T-cell (primary cell): ENCODE measurements at places on chromosomes 3 and 15.

DNA sequence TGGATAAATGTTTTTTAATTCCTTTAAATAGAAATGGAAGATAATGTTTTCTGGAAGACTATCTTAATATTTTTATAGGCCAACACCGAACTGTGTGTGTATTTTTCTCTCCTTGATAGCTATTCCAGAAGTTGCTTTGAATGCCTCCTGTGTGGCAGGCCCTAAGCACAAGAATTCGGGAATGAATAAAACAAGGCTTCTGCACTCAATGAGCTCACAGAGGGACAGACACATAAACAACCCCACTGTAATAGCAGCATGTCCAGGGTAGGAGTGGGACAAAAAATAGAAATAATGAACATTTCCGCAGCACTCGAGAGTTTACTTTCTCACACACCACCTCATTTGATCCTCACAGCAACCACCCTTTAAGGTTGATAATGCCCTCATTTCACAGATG lies 18.0 kb downstream of the SRGAP3 start:
- DNase-seq: no peak

DNA sequence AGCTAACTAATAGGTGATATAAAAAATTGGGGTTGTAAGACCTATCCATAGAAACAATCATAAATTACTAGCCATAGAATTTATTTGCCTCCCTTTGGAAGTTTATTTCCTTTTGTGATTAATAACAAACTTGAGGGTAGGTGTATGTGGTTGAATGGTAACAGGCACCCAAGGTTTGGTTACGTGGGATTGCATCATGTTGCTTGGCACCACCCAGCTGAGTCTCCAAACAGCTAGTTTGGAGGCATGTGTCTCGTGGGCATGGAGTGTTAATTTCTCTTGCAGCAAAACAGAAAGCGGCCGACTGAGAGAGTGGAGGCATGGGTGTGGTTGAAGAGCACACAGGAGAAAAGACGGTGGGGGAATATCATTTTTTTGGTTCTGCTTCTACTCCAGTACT lies 441.4 kb downstream of the CNTN4 start:
- DNase-seq: no peak

DNA sequence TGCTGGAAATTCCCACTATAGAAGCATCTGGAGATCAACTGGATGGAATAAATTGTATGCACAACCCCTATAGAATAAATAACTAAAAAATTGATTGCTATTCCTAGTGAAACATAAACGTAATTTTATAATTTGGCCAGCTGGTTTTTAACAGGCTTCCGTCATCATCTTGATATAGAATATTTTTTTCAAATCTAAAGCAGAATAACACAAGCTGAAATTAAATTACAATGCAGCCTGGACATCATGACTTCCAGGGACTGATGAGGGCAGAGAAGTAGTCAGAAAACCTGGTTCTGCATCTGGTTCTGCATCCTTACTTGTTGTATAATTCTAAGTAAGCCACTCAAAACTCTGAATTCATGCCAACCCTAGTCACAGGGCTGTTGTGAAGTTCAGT lies 146.1 kb downstream of the MEX3B start:
- no peak for DNase-seq

GRCh38 chr3:151935446-151935845 lies 62.0 kb downstream of the SUCNR1 start:
- DNase-seq: no peak

- DNase-seq: no peak
Measured at GRCh38 chr15:79901958-79902357, 5.1 kb upstream of the MTHFS start.

GRCh38 chr3:183149915-183150750 lies 12.4 kb downstream of the LAMP3 start:
- no peak for DNase-seq

DNA sequence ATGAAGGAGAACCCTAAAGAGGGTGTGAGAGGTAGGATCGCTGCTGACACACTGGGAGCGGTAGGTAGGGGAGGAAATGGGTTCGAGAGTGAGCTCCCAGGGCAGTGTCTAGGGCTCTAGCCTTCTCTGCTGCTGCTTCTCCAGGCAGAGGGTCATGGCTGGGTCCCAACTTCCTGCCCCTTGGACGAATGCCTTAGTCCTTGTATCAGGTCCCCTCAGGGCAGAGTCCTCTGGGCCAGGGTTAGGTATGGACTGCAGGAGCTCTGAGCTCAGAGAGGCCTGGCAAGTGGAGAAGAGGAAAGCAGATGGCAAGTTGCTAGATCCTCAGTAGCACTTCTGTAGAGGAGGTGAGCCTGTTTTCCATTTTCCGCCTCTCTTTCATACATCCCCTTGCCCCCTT lies 2.9 kb downstream of the CORO2B start:
- no peak for DNase-seq

DNA sequence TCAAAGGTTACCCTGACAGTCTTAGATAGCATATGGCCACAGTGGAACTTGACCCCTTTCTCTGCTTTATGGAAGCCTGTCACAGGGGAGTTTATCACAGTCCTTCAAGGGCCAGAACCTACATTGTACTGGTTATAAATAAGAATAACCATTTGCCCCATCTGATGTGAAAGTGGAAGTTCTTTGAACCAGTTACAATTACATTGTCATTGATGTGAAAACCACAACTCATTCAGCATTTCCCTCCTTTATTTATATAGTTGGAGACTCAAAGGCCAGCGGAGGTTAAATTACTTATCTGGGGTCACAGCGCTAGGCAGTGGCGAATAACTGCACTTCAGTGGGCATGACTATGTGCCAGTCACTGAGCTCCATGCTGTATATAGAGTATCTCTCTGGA lies 60.5 kb upstream of the TBC1D5 start:
- no peak for DNase-seq

DNA sequence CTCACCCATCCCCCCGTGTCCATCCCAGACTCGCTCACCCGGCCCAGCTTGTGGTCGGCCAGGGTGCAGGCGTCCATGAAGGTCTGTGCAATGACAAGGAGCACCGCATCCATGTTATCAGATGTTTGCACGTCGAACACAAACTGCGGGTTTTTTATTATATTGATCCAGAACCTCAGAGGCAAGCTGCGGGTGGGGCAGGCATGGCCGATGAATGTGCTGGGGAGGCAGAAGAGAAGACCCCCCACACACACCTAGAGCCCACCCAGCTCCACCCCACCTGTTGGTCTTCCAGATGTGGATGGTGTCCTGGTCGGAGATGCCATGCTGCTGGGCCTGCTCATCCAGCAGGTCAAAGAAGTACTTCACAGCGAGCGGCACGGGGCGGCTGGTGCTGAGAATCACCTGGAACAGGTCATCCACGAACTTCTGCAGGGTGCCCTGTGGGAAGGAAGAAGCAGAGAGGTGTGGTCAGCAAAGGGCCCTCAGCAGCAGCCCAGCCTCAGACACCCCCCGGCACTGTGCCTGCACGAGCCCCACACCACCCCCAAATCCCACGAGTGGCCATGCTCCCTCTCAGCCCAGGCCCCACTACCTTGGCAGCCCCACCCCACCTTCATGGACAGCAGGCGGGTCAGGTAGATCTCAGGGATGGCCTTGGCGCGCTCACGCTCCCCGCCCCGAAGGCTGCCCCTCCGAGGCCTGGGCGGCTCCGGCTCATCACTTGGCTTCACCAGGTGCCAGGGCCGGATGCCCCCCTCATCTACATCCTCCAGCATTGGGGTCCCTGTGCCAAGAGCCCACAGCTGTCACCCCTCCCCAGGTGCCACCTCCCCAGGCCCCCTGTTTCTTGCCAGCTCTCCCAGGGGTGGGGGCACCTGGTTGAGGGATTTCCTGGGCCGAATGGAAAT lies 20.3 kb downstream of the PLXNB1 start:
- no peak for DNase-seq

- DNase-seq: no peak
Measured at GRCh38 chr15:36818260-36818659, 238.8 kb downstream of the CDIN1 start.

GRCh38 chr15:81502439-81502838 lies 128.4 kb upstream of the TMC3 start:
- no peak for DNase-seq

- DNase-seq: no peak
Measured at GRCh38 chr15:33256874-33257273, 53.9 kb upstream of the RYR3 start.

DNA sequence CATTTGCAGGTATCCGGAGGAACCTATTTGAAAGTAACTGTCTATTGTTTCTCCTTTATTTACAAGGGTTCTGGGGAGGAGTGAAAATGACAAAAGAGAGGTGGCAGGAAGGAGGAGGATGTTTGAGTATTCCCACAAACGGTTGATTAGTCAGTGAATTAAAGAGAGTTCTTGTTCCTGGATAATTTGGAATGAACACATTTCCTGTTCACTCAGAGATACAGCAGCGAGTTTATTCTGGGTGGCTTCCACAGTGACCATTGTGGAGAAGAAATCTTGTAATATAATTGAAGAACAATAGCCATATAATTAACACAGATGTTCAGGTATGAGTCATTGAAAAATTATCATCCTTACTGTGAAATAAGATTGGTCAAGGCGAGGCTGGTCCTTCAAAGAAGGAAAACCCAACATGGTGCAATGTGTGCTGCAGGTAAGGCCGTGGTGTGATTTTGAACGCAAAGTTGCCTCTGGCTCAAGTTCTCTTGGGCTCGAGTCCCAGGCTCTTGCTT lies 77.3 kb downstream of the NFKBIZ start:
- DNase-seq: no peak

DNA sequence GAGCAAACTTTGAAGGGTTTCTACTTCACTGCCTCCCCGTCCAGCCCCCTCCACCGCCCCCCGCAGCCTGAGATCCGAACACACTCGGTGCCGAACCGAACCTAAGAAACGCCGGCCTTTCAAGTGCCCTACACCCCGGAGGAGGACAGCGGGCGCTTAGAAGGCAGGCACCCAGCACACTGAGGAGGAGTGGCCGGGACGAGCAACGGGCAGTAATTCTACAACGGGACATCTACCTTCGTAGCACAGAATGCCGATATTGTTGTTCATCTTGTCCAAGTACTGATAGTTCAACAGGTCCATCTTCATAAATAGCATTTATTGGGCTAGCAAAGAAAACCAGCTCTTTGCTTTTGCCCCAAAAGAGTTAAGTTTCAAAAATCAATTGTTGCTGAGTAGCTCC lies 513 bp downstream of the VGLL4 start:
- peak; percentile 9 for DNase-seq

DNA sequence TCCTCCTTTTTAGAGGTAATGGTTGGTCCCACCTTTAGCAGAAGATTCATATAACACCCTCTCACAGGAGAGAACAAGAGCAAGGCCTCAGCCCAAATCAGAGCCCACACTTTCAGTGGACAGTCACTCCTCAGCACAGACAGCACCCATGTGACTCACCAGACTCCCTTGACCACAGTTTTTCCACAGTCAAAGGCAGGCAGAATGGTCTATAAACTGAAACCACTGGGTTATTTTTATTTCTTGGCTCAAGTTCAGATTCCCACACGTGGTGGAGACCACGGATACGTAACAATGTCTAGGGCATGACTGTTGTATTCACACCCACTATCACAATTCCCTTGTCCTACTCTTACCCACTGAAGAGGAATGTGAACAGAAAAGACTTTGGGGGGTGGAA lies 237.8 kb upstream of the UBE2E1 start:
- no peak for DNase-seq

GRCh38 chr3:40617084-40617483 lies 92.3 kb downstream of the ZNF621 start:
- DNase-seq: no peak

DNA sequence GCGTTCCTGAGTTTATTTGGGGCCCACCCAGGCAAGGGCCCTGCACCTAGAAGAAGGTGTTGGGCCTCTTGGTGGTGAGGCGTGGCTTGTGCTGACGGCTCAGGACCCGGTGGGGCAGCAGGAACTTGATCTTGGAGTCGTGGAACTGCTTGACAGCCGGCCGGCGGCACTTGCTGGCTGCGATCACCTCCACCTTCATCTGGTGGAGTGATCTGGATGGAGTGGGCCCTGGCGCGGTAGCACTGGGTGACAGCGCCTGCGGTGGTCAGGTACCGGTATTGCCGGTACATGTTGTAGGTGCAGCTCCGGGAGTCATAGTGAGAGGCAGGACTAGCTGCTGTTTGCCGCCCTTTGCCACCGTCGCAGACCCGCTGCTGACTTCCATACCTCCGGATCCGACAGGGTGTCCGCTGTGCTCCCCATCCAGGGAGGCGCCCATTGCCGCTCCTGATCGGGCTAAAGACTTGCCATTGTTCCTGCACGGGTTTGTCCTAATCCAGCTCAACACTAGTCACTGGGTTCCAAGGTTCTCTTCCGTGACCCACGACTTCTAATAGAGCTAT lies 136.8 kb downstream of the ANO10 start:
- DNase-seq: no peak

DNA sequence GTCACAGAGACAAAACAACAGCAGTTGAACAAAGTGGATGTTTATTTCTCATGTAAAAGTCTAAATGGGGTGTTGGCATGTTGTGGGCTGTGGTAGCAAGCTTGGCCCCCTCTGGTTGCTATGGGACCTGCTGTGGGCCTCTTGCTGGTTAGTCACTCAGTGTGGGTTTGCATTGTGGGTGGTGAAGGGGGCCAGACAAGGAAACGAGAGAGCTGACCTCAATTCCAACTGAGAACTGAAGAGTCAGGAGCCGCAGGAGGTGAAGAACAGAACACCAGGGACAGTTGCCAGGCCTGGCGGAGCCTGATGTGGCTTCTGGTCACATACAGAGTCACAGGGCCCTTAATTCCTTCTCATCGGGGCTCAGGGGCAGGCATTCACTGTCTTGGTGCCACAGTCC lies 1.9 kb upstream of the ADPGK start:
- peak; percentile 30 for DNase-seq

DNA sequence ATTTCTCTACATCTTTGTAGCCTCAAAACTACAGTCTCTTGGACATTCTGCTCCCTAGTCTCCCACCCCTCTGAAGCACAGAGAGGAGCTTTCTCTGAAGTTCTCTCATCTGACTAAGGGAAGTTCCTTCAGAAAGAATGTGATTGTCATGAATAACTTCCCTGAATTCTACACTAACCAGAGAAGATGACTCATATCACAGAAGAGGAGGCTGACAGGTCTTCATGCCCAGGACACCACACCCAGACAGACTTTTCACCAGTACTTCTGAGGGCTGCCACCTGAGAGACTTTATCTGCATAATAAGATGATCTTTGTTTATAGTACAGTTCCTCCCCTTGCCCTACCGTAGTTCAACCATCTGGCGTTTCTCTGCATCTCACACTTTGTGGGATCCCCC lies 52.8 kb downstream of the CDIN1 start:
- DNase-seq: no peak

DNA sequence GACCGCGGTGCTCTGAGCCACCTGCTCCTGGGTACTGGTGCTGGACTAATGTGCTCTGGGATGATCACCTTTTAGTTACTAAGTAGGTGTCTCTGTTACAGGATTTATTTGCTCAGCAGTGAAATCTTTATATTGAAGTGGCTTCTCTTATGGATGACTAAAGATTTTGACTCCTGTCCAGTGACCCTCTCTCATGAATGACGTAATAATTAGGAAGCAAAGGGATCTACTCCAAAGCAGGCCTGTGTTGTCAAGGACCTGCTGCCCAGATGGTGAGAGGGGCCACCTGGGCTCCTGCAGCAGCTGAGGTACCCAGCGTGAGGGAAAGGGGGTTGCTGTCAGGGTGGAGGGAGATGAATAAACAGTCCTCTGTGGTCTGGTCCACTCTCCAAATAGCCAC lies 263.6 kb downstream of the GABRG3 start:
- no peak for DNase-seq
